ENCODE measurements at places on chromosomes 4 and X. TPM values are rescaled to one million over a fixed set of nuclear protein-coding genes. Genes with fewer than 3 reads are reported as not detected.

Gene SPATA4
- total RNA-seq = not detected

Gene VCX2
- not detected for total RNA-seq

Gene FAM47E
- 1.3 TPM for total RNA-seq

Gene GAGE2A
- total RNA-seq = not detected

Gene IGSF1
- total RNA-seq = not detected

Gene SYP
- total RNA-seq = 1.2 TPM

Gene AGA
- 28.9 TPM for total RNA-seq

Gene SYTL4
- not detected for total RNA-seq

Gene NDNF
- not detected for total RNA-seq

Gene SSX2
- total RNA-seq = not detected

Gene NAP1L2
- total RNA-seq = 2.0 TPM

Gene FHL1
- total RNA-seq = 5.6 TPM

Gene DDX53
- not detected for total RNA-seq

Gene CXCL11
- not detected for total RNA-seq

Gene STS
- 3.2 TPM for total RNA-seq

Gene HTN3
- total RNA-seq = not detected

Gene CXCL1
- total RNA-seq = not detected

Gene TRIM61
- total RNA-seq = 2.3 TPM

Gene RAB41
- not detected for total RNA-seq

Gene F8A2
- total RNA-seq = not detected

Gene CSAG2
- total RNA-seq = not detected

Gene COL4A6
- total RNA-seq = not detected

Gene MTTP
- not detected for total RNA-seq

Gene CTAG2
- not detected for total RNA-seq

Gene ATP1B4
- total RNA-seq = not detected

Gene GUCY1B1
- 0.19 TPM for total RNA-seq

Gene JADE3
- total RNA-seq = 23.4 TPM

Gene IL21
- not detected for total RNA-seq

Gene BMP3
- total RNA-seq = 0.46 TPM

Gene TBC1D14
- 44.1 TPM for total RNA-seq

Gene KIT
- not detected for total RNA-seq

Gene GC
- total RNA-seq = not detected

Data from B cell (primary cell).